ENCODE measurements at places on chromosomes 13 and 19.

- H3K27ac ChIP-seq = no peak overlapping the region
- no peak for DNase-seq
- no peaks in the 10 kb centered on the region for H3K4me1 ChIP-seq
- H3K36me3 ChIP-seq = no peaks in the 10 kb centered on the region
Observed at GRCh38 chr13:31798189-31798588, 58.9 kb downstream of the RXFP2 start.

DNA sequence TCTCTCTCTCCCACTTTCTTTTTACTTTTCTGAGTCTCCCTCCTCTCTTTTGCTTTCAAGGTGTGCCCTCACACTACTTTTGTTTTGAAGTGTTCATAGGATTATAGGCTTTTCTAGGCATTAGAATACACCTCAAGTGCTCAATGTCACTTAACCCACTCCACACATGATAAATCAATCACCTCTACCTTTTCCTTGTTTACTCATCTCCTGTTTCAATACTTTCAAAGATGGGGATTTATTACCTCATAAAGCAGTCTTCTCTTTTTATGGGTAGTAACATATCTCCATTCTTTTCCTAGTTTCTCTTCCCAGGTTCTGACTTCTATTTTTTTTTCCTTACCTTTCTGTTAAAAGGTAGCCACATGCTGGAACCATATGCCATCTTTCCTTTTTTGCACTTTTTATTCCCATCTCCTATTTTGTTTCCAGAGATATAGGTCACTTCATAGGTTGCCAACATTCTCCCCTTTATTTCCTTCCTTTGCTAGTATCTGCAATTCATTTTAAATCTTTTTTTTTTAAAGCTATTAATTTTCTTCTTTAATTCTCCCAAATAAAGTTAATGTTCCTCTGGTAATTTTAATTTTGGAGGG lies 137.6 kb upstream of the SLC10A2 start:
- H3K4me3 ChIP-seq = no peak overlapping the region
- no peaks in the 10 kb centered on the region for H3K36me3 ChIP-seq
- H3K27me3 ChIP-seq = no peaks in the 10 kb centered on the region
- H3K27ac ChIP-seq = no peak overlapping the region
- H3K4me1 ChIP-seq = no peaks in the 10 kb centered on the region
- no peak for DNase-seq

GRCh38 chr19:9782338-9782737 lies 13.8 kb upstream of the ZNF846 start:
- no peaks in the 10 kb centered on the region for H3K36me3 ChIP-seq
- H3K4me3 ChIP-seq = no peak overlapping the region
- H3K27me3 ChIP-seq = no peaks in the 10 kb centered on the region
- H3K27ac ChIP-seq = no peak overlapping the region
- H3K4me1 ChIP-seq = no peaks in the 10 kb centered on the region

DNA sequence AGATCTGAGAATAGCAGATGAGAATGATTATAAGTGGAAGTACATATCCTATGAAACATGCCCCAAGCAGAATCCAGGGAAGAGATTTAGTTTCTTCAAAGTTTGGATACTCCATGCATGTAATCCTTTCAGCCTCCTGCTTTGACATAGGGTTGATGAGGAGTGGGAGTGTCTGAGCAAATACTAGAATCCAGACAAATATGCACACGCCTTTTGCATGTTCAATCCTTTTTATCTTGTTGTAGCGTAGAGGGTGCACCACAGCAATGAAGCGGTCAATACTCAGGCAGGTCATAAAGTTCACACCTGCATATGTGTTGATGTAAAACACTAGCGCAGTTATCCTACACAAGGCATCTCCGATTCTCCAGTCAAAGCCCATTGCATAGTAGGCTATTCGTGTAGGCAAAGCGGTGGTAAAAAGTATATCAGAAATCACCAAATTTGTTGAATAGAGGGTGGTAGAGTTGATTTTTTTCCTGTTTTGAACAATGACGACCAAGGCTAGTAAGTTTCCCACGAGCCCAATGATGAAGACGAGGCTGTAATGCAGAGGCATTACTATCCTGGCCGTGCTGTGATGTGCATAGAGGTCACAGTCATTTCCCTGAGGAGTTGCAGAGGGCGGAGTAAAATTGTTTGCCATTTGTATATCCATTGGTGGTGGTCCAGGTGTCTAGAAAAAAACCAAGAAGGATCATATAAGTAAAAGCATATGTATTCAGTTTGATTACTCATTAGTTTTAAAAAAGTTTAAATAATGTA lies 11.5 kb downstream of the GPR183 start:
- no peak overlapping the region for H3K4me3 ChIP-seq
- no peak overlapping the region for H3K27ac ChIP-seq
- no peaks in the 10 kb centered on the region for H3K27me3 ChIP-seq

- no peaks in the 10 kb centered on the region for H3K36me3 ChIP-seq
- H3K4me1 ChIP-seq = no peaks in the 10 kb centered on the region
- DNase-seq = no peak
- no peak overlapping the region for H3K4me3 ChIP-seq
- H3K27me3 ChIP-seq = no peaks in the 10 kb centered on the region
- no peak overlapping the region for H3K27ac ChIP-seq
Observed at GRCh38 chr19:47973529-47973928, 18.4 kb downstream of the BSPH1 start.

DNA sequence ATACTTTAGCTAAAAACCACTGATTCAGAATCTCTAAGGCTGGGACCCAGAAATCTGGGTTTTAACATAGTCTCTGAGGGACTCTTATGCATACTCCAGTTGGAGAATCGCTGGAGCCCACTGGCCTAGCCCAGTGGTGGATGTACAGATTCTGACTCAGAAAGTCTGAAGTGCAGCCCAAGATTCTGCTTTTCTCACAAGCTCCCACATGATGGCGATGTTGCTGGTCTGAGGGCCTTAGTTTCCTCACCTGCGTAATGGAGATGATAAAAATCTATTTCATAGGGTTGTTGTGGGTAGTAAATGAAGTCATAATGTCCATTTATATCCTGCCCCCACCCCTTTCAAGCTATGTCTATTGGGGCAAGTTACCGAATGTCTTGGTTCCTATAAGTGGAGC lies 7.7 kb upstream of the CDADC1 start:
- peak; percentile 35 for DNase-seq
- no peak overlapping the region for H3K4me3 ChIP-seq
- no peaks in the 10 kb centered on the region for H3K36me3 ChIP-seq
- no peaks in the 10 kb centered on the region for H3K4me1 ChIP-seq
- no peaks in the 10 kb centered on the region for H3K27me3 ChIP-seq
